GOT3 (cell line): ENCODE measurements at places on chromosomes 11 and 22.

DNA sequence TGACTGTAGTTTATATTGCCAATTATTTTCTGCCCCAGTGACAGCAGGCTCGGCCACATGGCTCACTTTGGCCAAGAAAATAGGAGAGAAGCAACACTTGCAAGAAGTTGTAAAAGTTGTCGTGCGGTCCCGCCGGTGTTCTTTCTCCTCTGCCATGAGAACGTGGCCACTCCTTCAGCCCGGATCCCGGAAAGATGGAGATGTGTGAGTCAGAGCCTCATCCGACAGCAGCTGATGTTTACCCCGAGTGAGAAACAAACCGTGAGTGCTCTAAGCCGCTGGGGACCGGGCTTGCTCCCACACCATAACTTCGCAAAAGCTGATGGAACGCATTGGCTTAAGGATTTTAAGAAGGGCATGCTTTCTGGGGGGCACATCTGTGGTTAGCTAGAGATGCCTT is 157.0 kb downstream of the CACNA1I start:
- DNase-seq = no peak

DNA sequence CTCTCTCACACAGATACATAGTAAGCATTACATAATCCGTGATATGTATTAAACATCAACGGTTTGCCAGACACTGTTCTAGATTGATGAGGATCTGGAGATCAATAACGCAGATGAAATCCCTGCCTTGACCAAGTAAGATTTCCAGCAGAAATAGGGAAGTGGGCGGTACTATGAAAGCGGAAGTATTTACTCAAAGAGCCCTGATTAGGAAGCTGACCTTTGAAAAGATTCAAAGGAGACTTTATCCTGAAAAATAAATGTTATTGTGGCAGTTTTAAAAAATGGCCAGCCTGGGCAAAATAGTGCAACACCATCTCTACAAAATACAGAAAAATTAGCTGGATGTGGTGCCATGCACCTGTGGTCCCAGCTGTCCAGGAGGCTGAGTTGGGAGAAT is 26.8 kb downstream of the GAB2 start:
- DNase-seq = no peak

DNA sequence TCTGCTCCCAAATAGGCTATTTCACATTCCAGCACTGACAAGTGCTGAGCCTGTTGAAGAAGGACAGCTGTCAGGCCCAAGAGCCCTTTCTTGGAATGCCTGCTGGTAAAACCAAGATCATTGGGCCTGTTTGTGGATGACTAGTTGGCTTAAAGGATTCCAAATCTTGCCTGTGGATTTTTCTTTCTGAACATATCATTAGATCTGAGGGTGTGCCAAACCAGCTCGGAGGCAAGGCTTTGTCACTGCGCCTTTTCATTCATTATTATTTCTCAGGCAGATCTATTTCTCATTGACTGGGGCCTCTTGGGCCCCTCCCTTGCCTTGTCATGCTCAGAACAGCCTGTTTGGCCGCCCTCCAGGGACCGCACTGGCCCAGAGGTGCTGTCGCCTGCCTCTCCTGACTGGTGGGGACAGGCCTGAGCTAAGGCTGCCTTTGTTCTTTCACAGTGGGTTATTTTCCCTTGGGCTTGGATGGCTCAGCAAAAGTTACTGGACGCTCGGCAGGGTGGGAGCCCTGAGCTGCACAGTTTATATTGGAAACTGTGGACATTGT is 222.7 kb upstream of the SESN3 start:
- no peak for DNase-seq

GRCh38 chr11:121889186-121889585 is 226.8 kb downstream of the BLID start:
- no peak for DNase-seq

DNA sequence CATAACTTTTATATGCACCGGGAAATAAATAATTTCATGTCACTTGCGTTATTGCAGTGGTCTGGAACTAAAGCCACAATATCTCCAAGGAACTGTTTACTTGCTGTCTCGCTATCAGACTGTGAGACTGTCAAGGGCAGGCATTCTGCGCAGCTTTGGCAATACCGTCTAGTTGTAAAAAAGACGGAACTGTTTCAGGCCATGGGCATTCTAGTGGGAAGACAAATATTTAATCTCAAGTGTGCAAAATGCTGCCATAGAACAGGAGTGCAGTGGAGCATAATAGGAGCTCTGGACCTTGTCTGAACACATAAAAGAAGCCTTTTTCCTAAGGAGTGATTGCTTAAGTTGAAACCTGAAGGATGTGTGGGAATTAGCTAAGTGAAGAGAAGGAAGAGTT is 53.8 kb downstream of the PACS1 start:
- no peak for DNase-seq

- no peak for DNase-seq
Observed at GRCh38 chr11:43548916-43549315, 131.6 kb upstream of the HSD17B12 start.

GRCh38 chr11:122744357-122744756 is 88.8 kb downstream of the UBASH3B start:
- DNase-seq = no peak

- DNase-seq = no peak
Observed at GRCh38 chr22:21632237-21632895, at the start of gene CCDC116. Gene CCDC116 (plus strand): TSS chr22:21632760. CDS start chr22:21633182, 422 bp downstream.

DNA sequence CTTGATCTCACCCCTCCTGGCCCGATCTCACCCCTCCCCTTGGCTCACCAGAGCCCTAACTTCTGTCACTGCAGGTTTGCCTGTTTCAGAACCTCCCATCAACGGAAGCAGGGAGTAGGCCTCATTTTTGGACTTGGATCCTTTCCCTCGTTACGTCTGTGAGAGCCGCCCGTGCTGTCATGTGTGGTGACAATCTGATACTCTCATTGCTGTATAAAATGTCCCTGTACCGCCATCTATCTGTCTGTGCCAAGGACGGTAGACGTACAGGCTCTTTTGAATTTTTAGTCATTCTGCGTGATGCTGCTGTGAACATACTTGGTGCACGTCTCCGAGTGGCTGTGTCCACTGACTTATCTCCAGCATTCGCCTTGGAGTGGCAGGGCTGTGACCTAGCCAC is 1163.1 kb downstream of the BRD1 start:
- no peak for DNase-seq

DNA sequence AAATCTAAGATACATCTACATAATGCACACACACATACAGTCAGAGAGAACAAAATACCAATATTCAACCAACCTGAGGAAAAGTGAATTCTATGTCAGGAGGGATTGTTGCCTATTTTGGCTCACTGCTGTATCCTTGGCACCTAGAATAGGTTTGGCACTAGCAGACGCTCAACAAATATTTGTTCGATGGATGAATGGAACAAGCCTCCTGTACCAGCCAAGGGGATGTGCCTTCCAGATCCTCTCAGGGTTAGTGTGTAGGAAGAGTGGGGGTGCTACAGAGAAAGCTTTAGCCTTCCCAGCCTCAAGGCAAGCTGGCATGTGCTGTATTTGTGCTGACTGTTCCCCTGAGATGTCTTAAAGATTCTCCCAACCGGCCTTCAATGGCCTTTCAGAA is 23.3 kb upstream of the POU2AF1 start:
- no peak for DNase-seq

DNA sequence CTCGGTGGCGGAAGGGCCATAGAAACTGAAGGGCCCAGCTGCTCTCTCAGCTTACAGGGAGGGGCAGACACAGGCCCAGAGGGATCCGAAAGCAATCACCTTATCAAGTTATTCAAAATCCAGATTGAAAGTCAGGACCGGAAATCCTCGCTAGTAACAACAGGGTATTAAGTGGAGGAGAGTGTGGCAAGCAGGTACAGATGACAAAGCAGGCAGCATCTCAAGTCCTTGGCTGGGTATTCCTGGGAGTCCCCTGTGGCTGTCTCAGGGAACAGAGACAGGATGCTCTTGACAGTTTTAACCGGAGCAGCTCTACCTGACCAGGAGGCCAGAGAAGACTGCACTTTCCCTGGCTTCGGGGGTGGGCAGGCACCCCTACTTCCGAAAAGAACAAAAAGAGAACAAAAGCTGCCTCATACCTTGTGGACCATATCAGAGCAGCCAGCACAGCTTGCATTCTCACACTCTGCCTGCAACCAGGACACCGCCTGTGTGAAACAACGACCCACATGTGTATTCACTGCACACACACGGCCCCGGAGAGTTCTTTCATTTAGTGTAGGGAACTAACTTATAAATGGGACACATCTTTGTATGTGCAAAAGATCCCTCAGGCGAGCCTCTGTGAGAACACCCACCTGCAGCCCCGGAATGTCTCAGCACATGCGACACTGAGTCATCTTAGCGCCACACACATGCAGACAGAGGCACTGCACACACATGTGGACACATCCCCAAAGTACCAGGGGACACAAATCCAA is 78.3 kb downstream of the MICAL3 start:
- DNase-seq = no peak

DNA sequence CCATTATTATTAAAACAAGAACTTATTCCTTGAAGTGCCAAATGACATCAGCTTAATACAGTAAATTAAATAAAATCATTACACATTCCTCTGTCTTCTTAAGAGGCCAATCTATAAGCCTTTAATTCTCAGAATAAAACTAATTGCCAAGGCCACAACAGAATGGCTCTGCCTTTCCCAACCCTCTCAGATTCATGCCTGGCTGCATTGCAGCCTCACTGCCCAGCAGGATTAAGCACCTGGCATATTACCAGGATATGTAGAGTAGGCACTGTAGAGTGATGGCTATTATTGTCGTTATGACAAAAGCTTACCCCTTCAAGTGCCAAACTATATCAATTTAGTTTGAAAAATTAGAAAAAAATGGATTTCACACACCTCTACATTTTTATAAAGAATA is 9.4 kb upstream of the CALCA start:
- no peak for DNase-seq

DNA sequence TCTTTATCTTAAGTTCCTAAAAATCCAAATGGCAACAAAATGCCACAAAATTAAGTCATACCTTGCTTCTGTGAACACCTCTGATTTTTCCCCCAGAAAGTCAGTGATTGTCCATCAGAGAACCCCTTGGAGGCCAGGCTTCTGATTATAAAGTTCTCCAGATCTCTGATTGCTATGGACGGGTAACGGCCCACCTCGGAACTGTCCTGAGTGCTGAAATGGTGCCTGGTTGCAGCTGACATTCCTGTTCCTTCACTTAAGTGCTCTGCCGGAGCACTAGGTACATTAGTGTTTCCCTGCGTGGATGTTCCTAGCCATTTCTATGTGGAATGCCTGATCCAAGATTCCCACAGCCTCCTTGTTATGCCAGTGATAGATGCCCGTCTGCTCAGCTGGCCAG is 85.0 kb downstream of the CHST1 start:
- no peak for DNase-seq

DNA sequence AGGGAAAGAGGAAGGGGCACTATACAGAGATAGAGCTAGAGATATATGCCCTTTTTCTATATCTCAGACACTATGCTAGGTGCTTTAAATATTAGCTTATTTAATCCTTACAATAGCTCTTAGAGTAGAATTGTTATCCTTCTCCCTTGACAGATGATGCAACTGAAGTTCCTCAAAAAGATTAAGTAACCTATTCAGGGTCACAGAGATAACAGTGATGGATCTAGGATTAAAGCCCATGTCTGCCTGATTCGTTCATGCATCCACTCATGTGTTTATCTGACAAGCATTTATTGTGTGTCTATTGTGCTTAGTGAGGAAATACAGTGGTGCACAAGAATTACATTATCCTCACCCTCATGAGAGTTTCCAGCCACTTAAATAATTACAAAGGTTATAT is 8.7 kb downstream of the CCDC83 start:
- DNase-seq = no peak

GRCh38 chr22:29604076-29604360 is 585 bp downstream of the NF2 start:
- no peak for DNase-seq

GRCh38 chr11:38456371-38456770 is 1858.3 kb upstream of the RAG2 start:
- no peak for DNase-seq

DNA sequence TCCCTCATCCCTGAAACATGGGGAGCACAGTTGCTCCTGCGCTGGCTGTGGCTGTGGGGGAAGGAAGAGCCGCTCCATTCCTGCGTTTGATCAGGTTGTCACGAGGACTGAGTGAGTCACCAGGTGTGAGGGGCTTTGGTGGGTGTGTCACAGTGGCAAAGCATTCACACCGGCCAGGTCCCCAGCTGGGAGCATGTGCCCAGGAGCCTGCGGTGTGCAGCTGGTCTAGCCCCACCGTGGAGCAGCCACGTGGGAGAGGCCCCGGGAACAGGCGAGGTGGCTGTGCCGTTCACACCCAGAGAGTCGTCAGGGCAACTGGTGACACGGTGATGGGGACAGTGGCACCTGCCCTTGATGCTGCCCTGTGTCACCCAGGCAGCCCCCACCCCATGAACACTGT is 47.6 kb upstream of the PPARA start:
- no peak for DNase-seq

DNA sequence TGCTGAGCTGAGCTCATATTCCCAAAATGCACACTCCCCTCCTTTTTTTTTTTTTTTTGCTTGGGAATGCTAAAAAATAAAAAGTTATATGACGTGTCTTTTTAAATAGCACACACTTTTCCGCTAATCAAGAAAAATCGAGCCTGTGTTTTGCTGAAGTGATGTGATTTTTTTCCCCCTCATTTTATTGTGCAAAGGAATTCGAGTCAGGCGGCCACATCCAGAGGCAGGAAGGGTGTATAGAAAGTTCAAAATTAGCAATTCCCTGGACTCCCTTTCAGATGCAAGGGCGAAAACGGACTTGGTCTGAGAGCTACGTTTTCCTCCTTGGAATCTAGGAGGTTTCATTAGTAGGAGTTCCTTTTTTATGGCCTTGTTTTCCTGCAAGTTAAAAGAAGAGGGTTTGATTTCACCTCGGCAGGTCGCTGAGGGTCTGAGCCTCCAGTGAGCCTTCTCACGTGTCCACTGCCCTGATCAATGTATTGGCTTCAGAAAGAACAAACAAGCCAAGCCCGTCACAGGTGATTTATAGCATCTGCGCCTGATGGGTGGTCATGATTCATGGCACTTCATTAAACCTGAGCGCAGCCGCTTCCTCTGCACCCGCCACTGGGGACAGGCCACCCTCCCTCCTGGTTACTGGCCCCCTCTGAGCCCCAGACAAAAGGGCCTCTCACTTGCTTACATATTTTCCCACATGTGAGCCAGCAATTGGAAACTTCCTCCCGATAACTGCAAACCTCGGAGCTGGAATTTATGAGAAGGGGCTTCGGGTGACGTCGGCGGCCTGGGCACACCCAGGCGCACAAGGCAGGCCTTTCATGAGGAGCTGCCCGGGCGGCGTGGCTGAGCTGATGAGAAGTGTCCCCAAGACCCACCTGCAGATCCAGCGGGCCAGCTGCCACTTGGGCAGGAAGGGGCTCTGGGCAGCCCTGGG is 64.4 kb upstream of the LINC01488 start:
- DNase-seq = no peak

DNA sequence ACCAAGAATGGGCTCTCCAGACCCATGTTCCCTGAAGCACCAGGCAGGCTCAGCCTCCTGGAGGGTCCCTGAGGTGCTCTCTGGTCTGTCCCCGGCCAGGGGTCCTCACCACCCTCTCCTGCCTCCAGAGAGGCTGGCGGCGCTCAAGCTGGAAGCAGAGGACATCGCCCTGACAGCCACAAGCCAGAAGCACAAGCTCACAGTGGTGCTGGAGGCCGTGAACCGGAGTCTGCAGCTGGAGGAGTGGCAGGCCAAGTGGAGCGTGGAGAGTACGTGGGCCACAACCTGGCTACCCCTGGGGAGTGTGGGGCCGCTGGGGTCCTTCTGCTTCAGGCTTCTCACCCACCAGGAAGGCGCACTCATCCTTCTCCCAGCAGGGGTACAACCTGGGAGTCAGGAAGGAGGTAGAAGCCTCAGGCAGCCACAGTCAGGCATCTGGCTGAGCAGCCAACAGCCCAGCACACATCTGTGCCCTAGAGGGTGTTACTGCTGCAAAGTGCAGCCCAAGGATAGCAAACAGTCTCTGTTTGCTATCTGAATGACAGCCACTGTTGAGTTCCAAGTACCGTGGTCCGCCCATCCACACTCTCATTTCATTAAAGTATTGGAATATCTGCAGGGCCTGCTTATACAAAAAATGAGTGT is 8.4 kb downstream of the PARVG start:
- DNase-seq = no peak
